ENCODE measurements at places on chromosomes 3 and 15. TPM values are rescaled to one million over a fixed set of nuclear protein-coding genes. Genes with fewer than 3 reads are reported as not detected.

- no peak overlapping the region for H3K27ac ChIP-seq
- no peaks in the 10 kb centered on the region for H3K4me1 ChIP-seq
- no peak overlapping the region for H3K4me3 ChIP-seq
- 0 out of 2 replicates have a peak, but pooled peaks cover 2% of the 10 kb centered on the region for H3K27me3 ChIP-seq
- H3K36me3 ChIP-seq = no peaks in the 10 kb centered on the region
- DNase-seq = no peak
Measured at GRCh38 chr3:112053229-112053628, 18.7 kb downstream of the TMPRSS7 start.

DNA sequence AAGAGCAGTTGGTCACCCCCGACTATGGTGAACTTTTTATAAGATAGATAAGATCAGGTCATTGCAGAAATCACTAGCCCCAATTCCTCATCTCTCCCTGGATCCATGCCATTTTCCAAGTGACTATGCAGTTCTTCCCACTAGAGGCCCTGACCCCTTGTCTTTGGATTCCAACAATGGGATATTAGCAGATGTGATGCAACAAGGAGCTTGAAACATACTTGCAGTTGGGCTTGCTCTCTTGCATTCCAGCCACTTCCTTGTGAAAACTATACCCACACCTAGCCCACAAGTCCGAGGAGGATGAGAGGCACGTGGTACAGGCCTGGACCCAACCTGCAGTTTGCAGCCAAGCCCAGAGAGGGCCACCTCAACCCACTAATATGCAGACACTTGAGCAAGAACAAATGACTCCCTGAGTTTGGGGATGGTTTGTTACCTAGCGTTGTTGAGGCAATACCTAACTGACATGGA, 60.6 kb downstream of the SUCLG2 start:
- peak; percentile 53 for DNase-seq
- no peaks in the 10 kb centered on the region for H3K4me1 ChIP-seq
- no peak overlapping the region for H3K27ac ChIP-seq
- H3K27me3 ChIP-seq = no peaks in the 10 kb centered on the region

The FSIP1 gene
- 0.07 TPM for total RNA-seq

GRCh38 chr15:92617549-92618520, 37.7 kb downstream of the FAM174B start:
- no peaks in the 10 kb centered on the region for H3K27me3 ChIP-seq
- no peaks in the 10 kb centered on the region for H3K4me1 ChIP-seq
- no peak overlapping the region for H3K27ac ChIP-seq
- no peak for DNase-seq
- H3K36me3 ChIP-seq = no peaks in the 10 kb centered on the region

- H3K4me1 ChIP-seq = no peaks in the 10 kb centered on the region
- H3K36me3 ChIP-seq = peaks cover 4% of the 10 kb centered on the region
- no peak for DNase-seq
Measured at GRCh38 chr3:158735296-158736033, 3.2 kb upstream of the RARRES1 start.

GRCh38 chr3:81764002-81764401, 2.6 kb upstream of the GBE1 start:
- no peak overlapping the region for H3K27ac ChIP-seq
- H3K27me3 ChIP-seq = no peaks in the 10 kb centered on the region
- peaks cover 29% of the 10 kb centered on the region for H3K4me1 ChIP-seq
- peaks cover 11% of the 10 kb centered on the region for H3K36me3 ChIP-seq

DNA sequence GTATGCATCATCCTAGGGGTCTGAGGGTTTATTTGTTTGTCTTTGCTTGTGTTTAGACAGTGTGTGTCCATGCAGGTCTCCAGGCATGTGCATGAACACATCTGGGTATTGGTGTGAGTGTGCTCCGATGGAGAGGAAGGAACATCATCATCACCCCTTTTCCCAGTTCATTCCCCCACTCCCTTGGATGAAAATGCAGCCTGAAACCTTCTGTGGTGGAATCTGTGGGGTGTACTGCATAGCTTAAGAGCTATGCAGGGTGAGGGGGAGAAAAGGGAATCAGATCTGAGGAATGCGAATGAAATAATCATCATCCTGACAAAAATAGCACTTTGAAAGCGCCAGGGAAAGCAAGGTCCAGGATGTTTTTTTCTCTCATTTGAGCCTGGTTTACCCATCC, 520.1 kb downstream of the NTRK3 start:
- no peaks in the 10 kb centered on the region for H3K27me3 ChIP-seq
- H3K27ac ChIP-seq = no peak overlapping the region
- no peak for DNase-seq

DNA sequence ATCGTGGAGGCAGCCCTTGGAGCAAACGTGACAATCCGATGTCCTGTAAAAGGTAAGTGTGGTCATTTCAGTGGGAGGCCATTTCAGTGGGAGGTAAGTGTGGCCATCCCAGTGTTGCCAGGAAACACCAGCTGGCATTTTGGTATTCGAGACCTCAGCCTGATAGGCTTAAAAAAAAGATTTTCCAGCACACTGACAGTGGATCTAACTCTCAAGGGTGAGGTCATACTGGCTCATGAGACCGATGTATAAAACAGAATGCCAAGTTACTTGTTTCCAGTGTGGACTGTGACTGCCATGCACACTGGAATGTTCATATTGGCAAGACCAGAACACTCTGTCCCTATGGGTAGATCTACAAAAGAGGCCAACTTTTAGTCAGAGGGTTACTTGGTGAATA, 244.4 kb upstream of the GOLGA6L4 start:
- no peak overlapping the region for H3K27ac ChIP-seq
- no peak for DNase-seq
- H3K36me3 ChIP-seq = no peaks in the 10 kb centered on the region
- no peak overlapping the region for H3K4me3 ChIP-seq
- peaks cover 23% of the 10 kb centered on the region for H3K4me1 ChIP-seq

- H3K4me1 ChIP-seq = no peaks in the 10 kb centered on the region
- DNase-seq = no peak
- H3K27me3 ChIP-seq = no peaks in the 10 kb centered on the region
- H3K4me3 ChIP-seq = no peak overlapping the region
Measured at GRCh38 chr3:126531051-126531330, 7.0 kb downstream of the CHST13 start.

- no peaks in the 10 kb centered on the region for H3K4me1 ChIP-seq
- no peaks in the 10 kb centered on the region for H3K36me3 ChIP-seq
- H3K4me3 ChIP-seq = no peak overlapping the region
Measured at GRCh38 chr15:25903024-25903581, 40.0 kb upstream of the ATP10A start.

Data from Karpas-422 (cell line).